ENCODE measurements at places on chromosomes 6 and 20.

DNA sequence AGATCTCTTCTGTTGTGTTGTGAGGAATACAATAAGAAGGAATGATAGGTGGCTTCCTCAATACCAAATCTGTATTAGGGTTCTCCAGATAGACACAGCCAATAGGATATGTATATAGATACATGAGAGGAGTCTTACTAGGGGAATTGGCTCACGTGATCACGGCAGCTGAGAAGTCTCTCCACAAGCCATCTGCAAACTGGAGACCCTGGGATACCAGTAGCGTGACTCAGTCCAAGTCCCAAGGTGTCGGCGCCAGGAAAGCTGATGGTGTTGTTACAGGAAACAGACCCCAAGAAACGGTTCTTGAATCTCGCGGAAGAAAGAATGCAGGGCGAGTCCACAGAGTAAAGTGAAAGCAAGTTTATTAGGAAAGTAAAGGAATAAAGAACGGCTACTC, 61.4 kb downstream of the SYTL3 start:
- no peak for DNase-seq

GRCh38 chr6:44540881-44541280, 153.4 kb downstream of the CDC5L start:
- no peak for DNase-seq

GRCh38 chr6:88349511-88349910, 183.4 kb upstream of the CNR1 start:
- no peak for DNase-seq

GRCh38 chr6:78867370-78868040, at the start of gene IRAK1BP1:
Gene IRAK1BP1, plus strand, starts transcription at chr6:78867551. Its CDS starts 26 bp downstream, at chr6:78867577.
- peak; percentile 76 for DNase-seq

GRCh38 chr6:5941188-5941587, 65.5 kb downstream of the NRN1 start:
- DNase-seq = no peak

GRCh38 chr6:39061182-39061581, 12.6 kb downstream of the GLP1R start:
- DNase-seq = no peak

DNA sequence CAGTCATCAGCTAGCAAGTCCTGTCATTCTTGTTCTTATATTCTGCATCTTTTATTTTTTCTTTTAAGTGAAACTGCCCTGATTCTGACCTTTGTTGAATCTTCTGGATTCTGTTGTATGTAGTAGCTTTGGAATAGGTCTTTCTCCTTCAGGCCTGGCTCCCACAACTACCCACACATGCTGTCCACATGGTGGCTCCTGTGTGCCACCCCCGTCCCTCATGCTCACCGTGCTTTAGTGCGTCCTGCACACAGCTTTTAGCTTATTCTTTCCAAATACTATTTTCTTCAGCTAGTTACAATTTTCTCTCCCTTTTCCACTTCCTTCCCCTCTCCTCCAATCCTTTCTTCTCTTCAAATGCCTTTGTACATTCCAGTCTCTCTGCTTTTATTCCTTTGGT, 61.8 kb downstream of the CTNNBL1 start:
- no peak for DNase-seq

- DNase-seq = no peak
These were observed 96.0 kb upstream of the AKAP12 start for GRCh38 chr6:151143806-151144205.

- DNase-seq = no peak
These were observed 63.0 kb upstream of the KIF25 start for GRCh38 chr6:167934426-167934864.

GRCh38 chr20:41308726-41309413, 8.7 kb downstream of the ZHX3 start:
- no peak for DNase-seq

DNA sequence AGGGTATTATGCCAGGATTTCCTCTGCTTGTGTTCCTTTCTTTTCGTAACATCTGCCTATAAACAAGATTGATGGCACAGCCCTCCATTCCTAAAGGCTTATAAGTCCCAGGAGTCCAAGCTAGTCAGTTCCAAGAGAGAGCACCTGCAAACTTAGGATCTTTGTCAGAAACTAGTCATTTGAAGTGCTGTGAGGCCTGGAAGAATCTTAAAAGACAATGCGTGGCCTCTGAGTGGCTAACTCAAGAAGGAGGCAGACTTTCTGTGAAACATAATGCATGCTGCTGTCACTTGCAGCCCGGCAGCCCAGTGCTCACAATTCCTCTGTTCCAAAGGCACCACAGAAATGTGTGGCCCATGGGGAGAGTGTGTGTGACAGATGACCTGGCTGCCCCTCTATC, 135.0 kb upstream of the SUPT3H start:
- DNase-seq = no peak

DNA sequence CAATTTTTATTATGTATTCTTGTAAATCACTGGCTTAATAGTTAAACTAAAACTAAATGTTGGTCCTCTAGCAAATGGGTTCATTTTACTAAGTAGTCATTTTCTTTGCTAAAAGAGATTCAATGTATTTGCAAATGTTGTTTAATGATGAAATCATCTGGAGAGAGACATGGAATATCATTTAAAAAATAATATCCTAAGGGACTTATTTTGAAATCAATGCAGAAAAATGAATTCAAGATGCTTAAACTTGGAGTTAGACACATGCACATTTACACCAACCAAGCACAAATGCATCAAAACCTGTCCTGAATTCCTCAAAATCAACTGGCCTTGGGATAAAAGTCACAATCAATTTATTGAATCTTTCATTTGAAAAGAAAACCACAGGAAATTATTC, 165.0 kb upstream of the RNF217 start:
- no peak for DNase-seq

DNA sequence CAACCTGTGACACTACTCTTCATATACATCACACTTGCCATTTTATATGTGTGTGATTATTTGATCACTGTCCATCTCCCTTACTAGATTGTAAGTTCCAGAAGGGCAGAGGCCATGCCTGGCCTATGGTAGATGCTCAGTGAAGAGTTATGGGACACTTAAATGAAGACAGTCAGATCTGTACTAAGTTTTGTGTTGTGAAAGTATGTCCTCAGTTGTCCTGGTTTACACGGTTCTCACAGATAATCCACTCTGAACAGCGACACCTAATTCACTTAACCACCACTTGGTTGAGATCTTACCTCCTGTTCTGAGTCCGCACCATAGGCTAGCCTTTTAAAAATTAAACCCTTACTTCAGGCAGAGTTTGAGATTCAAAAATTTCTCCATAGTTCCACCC, 434.1 kb upstream of the SOX4 start:
- DNase-seq = no peak

DNA sequence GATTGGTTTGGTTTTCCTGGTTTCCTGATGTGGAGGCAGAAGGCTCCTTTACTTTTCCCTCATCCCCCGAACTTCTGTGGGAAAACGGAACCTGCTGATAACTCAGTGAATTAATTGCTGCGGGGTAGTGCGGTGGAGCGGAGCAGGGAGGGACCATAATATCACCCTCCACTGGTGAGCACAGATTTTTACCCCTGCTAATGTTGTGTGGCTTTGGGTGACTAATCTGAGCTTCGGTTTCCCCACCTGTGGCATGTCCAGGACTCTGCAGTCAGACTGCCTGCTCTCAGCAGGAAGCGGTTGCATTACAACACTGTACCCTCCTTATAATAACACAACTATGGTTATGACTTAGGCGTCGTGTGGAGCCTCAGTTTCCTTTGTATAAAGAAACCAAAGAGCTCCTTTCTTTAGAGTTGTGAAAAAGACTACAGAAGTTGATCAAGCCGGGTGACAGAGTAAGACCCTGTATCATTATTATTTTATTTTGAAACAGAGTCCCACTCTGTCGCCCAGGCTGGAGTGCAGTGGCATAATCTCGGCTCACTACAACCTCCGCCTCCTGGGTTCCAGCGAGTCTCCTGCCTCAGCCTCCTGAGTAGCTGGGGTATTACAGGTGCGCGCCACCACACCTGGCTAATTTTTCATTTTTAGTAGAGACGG, 2.2 kb upstream of the ID1 start:
- peak; percentile 45 for DNase-seq

- no peak for DNase-seq
These were observed 229.5 kb upstream of the DTNBP1 start for GRCh38 chr6:15892369-15892768.

- DNase-seq = no peak
These were observed 71.0 kb downstream of the PLAGL1 start for GRCh38 chr6:143936778-143937667.

- no peak for DNase-seq
These were observed 385.1 kb upstream of the JARID2 start for GRCh38 chr6:14860774-14861173.

DNA sequence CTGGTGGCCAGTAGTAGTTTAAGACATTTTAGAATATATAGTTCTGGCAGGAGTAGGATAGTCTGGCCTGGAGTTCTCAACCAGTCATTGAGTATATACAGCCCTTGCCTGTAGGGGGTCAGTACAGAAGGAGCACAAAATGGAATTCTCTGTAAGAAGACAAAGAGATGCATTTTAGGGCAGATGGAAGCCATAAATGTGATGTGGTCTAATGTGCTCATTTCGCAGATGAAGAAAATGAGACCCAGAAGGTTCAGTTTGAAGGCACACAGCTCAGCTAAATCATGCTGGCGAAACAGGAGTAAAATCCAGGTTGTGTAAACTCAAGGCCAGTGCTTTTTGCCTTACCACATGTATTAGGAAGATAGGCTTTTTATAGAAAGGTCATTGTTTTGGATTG, 29.6 kb downstream of the QKI start:
- no peak for DNase-seq

DNA sequence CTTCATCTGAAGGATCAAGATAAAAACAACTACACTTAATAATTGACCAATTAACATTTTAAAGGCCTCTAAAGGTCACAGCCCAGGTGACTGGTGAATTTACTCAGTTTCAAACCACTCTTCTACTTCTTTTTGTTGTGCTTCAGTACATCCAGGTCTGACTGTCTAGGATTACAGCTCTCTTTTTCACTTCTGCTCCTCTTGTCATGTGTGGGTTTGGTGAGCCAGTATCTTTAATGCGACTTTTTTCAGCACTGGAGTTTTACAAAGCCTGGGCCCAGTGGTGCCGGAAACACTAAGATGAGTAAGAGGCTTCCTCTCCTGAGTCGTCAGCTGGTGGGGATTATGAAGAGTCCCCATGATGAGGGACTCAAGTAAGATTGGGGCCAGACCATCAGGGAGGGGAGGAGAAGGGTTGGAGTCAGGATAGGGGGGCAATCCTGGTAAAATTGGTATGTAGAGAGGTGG, 27.0 kb downstream of the HECA start:
- peak; percentile 79 for DNase-seq

GRCh38 chr6:164749221-164750064, 560.0 kb downstream of the C6orf118 start:
- no peak for DNase-seq

DNA sequence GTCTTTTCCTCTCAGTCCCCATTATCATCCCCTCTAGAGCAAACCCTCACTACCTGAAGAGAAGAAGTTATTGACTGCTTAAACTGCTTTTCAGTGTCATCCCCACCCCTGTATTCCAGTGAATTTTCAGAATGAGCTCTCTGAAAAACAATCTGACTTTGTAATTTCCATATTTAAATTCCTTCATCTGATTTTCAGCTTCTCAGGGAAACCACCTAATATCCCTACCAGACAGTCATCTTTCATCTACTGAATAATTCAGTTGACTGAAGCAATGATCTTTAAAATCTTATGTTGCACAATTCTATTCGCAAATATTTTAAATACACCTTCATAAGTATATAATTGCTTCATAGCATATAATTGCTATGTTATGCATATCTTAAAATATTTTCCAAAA, 258.7 kb downstream of the HTR1B start:
- DNase-seq = no peak

Data from CD4-positive, alpha-beta T cell treated with Interleukin-6 for 4 hours (primary cell).